ENCODE measurements at places on chromosomes 4 and X. TPM values are rescaled to one million over a fixed set of nuclear protein-coding genes. Genes with fewer than 3 reads are reported as not detected.

- DNase-seq = no peak
These were observed 44.8 kb upstream of the NSG1 start for GRCh38 chr4:4341861-4342650.

- no peak for DNase-seq
These were observed 44.9 kb downstream of the AFAP1 start for GRCh38 chr4:7894677-7895181.

DNA sequence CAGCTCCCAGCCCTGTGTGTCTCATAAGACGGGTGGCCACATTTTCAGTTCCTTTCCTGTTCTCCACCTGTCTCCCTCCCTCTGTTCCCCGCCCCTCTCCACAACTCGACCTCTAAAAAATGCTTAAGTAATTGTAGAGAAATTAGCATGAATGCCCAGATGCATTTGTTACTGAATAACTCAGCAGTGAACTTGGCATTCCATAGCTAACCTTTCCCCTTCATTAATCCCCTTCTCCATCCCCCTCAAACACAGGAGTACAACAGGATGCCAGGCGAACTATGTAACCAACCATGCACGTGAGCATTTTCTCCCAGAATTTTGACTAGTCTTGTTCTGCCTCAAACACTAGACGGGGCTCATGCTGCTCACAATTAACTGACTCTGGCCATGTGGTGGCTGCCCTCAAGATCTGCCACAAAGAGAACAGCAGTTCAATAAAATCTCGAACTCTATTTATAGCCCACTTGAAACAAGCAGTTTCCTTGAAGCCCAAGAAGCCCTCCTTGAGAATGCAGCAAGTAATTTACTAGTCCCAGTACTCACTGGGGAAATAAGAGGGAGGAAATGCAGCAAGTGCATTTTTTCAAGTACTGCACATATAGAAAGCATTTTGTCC is 351.2 kb downstream of the ARHGAP24 start:
- DNase-seq = peak; percentile 84

NMU gene
- polyA plus RNA-seq = 11.6 TPM

ZAR1 gene
- polyA plus RNA-seq = not detected

RGS12 gene
- polyA plus RNA-seq = 45.1 TPM

DNA sequence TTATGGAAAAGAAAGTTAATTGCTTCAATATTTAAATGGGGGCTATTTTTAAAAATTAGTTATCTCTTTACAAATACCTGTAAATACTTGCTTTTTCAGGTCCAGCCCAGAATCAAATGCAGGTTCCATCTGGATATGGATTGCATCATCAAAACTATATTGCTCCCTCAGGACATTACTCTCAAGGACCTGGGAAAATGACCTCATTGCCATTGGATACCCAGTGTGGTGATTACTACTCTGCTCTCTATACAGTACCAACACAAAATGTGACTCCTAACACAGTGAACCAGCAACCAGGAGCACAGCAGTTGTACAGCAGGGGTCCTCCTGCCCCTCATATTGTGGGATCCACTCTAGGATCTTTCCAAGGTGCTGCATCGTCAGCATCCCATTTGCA is 29.2 kb downstream of the SEC24B start:
- no peak for DNase-seq

- no peak for DNase-seq
These were observed at the start of gene MAGEA10 for GRCh38 chrX:152138388-152138784. TSS of gene MAGEA10 (minus strand) at chrX:152138577. CDS start at chrX:152135620, 2,957 bp downstream.

GRCh38 chr4:158056689-158057245 is 116.1 kb downstream of the GASK1B start:
- DNase-seq = no peak

MAP7D2 gene
- 3.1 TPM for polyA plus RNA-seq

DNA sequence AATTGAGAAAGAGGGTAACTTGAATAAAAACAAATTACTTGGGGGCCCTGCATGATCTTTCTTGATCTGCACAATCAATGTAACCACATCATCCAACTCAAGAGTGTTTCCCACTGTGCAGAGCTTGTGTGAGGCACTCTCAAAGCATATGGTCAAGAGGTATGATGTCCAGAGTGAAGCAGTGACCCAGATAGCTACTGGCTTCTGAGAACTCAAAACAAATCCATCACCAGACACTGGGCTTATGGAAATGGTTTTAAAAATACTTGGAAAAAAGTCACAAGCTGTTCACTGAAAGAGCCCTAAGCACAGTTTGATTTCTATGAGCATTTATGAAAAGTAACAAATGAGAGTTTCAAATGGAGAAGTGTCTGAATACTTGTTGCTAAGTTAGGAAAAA is 361.0 kb downstream of the GRXCR1 start:
- DNase-seq = no peak

TCEAL6 gene
- polyA plus RNA-seq = 0.49 TPM

AKAP4 gene
- 0.14 TPM for polyA plus RNA-seq

MXRA5 gene
- 10.1 TPM for polyA plus RNA-seq

DNA sequence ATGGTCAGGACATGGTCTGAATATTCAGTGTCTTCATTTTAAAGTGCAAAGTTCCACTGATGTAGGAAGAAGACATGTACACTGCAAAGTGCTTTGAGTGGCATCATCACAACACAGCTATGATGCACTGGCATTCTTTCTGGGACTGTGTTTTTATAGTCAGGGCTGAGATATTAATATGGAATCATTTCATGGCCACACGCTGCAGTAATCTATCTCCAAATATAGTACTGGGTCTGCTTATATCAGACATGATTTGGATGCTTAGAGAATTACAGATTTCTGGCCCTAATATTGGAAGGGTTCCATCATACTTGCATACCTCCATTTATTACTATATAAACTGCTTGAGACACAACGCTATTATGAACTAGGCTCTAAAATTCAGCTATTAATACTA is 1170.9 kb downstream of the NLGN4X start:
- no peak for DNase-seq

GRCh38 chr4:41069838-41070237 is 144.5 kb downstream of the APBB2 start:
- DNase-seq = no peak

GRCh38 chrX:111386615-111387233 is 25.3 kb downstream of the DCX start:
- no peak for DNase-seq

- DNase-seq = no peak
These were observed 634 bp downstream of the CWH43 start for GRCh38 chr4:48986654-48987164.

DNA sequence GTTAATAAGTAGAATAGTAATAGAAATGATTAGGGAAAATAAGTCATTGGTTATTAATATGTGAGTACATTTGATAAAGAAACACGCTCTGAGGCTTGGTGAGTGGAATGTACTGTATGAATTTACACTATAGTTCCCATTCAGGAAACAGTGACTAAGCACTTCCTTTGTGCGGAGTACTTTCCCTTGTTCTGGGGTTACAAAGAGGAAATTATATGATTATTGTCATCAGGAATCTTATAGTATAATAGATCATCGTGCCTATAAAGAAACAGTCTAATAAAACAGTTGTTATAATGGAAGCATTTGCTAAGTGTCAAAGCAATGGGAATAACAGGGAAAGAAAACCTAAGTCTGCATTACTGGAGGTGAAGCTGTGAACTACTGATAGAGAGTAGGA is 138.0 kb downstream of the RPA4 start:
- no peak for DNase-seq

CDX4 gene
- not detected for polyA plus RNA-seq

DNA sequence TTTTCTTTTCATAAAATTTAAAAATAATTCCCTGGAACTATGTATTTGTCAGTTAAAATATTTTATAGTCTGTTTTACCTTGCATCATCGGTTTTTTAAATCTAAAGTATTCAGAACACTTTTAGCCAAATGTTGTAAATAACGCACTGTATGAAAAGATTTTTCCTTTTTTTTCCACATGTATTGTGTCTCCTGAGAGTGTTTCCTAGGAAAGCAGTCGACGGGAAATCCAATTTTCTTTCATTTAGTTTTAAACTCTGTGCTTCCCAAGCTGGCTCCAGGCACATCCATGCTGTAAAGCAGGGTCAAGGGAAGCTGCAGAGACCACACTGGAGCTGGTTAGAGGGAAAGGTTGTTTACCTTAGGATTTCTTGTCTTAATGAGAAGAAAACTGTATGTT is 1724.3 kb upstream of the TENM3 start:
- no peak for DNase-seq

- no peak for DNase-seq
These were observed 611.2 kb downstream of the PPP4R3C start for GRCh38 chrX:26851981-26852380.

- no peak for DNase-seq
These were observed 140.9 kb downstream of the MAPK10 start for GRCh38 chr4:86218746-86219473.

GRCh38 chr4:132596186-132596585 is 552.9 kb upstream of the PCDH10 start:
- no peak for DNase-seq

DNA sequence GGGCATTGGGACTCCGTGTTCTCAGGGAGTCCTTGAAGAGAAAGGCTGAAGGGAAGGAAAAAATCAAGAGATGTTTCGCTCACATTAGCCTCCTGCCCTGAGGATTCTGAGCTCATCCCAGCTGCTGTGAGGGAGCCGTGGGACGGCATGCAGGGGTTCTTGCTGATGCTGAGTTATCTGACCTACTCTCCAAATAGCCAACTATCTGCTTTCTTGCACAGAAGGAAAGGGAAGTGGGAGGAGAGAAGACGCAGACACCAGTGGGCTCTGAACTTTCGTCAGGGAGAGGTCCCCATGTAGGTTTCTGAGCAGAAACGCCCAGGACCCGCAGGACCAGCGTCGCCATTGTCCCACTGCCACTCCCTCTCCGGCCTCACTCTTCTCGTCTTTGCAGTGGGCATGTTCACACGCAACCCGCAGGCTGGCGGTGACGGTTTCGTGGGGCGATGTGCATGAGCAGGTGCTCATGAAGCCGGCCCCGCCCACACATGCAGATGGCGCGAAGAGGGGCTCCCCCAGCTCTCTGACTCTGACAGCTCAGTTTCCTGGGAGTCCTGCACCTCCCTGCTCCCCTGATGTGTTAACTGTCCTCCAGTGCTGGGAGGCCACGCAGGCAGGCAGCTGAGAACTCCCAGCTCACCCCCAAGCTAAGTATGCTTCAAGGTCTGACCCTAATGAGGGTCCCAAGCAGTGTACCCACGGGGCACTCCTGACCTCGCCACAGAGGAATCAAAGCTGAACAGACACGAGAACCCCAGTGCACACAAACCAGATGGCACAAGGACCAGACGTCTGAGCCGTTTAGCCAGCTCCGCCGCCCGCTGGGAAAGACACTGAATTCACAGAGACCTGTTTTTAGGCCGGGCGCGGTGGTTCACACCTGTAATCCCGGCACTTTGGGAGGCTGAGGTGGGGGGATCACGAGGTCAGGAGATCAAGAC is 13.6 kb upstream of the ABLIM2 start:
- DNase-seq = no peak

GRCh38 chr4:610411-611261 is 14.7 kb upstream of the PDE6B start:
- DNase-seq = no peak

GRCh38 chr4:11720292-11720691 is 291.6 kb upstream of the HS3ST1 start:
- DNase-seq = no peak

HPSE gene
- polyA plus RNA-seq = 1.3 TPM

Measured in right renal pelvis (tissue), 4 donors.